Pancreas (tissue), 10 donors: ENCODE measurements at places on chromosomes 5 and 9.

GRCh38 chr5:40490464-40491111 lies 189.1 kb upstream of the PTGER4 start:
- DNase-seq = no peak

GRCh38 chr5:146799671-146800070 lies 78.9 kb downstream of the PPP2R2B start:
- no peak for DNase-seq

DNA sequence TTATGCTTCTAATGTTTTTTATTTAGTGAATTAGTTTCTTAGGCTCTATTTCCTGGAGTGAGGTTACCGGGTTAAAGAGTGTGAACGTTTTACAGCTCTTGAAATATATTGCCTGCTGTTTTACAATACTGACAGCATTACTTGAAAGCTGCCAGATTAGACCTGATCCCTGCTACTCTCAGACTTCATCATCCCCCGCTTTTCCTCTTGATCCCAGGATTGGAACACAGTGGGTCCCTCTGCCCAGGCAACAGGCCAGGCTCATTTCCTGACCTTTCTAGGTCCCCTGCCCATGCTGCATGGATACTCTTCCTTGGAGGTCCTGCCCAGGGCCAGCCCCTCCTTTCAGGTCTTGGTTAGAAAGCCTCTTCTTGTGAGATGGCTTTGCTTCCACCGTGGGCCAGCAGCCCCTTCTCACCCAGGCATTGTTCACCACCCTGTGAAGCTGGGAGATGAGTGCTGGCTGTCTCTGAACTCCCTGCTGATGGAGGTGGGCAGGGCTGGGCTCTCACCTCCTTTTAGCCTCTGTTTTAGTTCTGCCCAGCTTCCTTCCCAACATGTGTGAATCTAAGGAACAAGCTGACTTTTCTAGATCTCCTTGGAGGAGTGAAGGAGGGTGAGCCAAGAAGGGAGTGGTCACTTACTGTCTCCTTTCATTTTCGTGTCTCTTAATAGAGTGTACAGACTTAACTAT lies 15.5 kb upstream of the FAM120AOS start:
- no peak for DNase-seq

DNA sequence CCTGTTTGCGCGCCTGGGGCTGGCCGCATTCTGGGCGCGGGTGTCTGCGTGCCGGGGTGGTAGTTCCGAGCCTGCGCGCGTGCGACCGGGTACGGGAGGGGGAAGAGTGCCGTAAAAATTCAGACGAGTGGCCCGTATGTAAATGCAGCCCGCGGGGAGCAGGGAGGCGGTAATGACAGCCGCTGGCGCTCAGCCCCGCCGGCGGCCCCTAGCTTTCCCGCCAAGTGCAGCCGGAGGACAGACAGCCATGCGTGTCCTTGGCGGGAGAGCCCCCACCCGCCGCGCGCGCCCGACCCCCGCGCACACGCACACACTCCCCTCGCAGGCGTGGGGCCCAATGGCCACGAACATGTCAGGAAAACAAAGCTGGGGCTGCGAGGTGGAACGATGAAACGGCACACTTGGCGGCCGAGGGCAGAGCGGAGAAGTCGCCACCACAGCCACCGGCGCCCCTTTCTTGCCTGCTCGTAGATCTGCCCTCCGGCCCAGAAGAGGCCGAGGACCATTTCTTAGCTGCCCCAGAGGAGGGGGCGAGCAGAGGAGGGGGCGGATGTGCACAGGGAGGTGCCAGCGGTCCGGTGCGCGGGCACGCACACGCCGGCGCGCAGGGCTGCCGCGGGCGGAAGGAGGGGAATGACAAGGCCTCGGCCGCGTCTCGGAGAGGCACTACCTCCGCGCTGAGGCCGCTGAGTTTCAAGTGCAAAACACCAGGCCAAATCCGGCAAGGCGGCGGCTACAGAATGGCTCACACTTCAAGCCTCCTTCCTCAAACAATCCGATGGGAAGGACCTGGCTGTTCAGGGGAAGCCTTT lies 208.4 kb downstream of the MEF2C start:
- no peak for DNase-seq

DNA sequence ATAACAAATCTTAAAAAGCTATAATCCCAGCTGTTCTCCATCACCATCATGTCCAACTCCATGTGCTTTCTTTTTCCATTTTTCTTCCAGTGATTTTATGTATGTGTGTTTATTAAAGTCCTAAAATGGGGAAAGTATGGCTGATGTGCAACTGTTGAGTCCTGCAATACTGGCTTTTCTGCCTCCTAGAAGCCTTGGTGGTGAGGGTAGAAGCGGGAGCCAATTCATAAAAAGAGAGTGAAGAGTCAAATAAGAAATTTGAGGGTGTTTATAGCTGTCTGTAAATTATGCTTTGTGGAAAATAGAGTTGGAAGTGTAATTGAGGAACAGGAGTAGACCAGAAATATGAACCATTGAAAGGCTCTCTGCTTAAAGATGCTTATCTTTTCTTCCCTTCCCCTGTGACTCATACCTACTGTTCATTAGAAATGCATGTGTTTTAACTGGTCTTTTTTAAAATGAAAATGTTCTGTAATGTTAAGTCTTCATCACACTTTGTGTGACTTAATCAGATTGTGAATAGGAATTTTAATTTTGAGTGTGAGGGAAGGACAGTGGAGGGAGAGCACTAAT lies 80.1 kb downstream of the ZCCHC7 start:
- no peak for DNase-seq

GRCh38 chr5:98510143-98510985 lies 263.1 kb upstream of the RGMB start:
- peak; percentile 18 for DNase-seq

GRCh38 chr9:123093141-123093540 lies 59.7 kb downstream of the GPR21 start:
- no peak for DNase-seq

DNA sequence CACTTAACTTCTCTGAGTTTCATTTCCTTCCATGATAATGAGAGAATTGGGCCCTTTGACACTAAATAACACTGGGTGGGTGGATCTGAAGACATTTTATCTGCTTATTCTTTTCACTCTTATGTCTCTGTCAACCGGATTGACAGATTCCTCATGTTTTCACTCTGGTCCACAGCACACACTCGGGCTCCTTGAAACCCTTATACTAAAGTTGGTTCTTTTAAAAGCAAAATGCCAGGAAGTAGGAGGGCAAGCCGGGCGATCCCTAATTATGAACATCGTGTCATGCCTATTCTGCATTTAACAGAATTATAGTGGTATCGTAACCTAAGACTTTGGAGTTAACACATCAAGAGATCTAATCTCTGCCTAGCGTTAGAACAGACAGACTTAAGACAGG lies 28.2 kb upstream of the CREBRF start:
- DNase-seq = no peak

DNA sequence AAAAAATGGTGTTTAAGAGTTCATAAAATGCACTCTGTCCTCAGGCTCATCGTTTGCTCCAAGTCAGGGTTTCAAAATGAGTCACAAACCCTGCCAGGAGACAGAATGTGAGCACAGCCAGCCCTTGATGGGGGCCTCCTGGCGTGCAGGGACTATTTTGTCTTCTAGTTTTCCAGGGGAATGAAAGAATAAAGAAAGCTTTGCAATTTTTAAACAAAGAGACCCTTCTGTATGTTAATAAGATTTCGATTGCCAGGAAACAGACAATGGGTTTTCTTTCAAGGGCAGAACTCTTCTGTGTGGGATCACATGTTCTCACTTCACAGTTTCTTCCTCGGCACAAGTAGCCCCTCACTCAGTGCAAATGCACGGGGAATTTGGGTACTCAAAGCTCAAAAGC lies 121.4 kb upstream of the C6 start:
- DNase-seq = no peak

- no peak for DNase-seq
These were observed 10.7 kb downstream of the PBX3 start for GRCh38 chr9:125757834-125758233.

GRCh38 chr5:174555726-174556125 lies 168.7 kb upstream of the MSX2 start:
- no peak for DNase-seq

GRCh38 chr5:138033386-138033808 lies 518 bp upstream of the FAM13B start:
- no peak for DNase-seq

GRCh38 chr5:173714551-173715428 lies 98.3 kb upstream of the BOD1 start:
- no peak for DNase-seq

DNA sequence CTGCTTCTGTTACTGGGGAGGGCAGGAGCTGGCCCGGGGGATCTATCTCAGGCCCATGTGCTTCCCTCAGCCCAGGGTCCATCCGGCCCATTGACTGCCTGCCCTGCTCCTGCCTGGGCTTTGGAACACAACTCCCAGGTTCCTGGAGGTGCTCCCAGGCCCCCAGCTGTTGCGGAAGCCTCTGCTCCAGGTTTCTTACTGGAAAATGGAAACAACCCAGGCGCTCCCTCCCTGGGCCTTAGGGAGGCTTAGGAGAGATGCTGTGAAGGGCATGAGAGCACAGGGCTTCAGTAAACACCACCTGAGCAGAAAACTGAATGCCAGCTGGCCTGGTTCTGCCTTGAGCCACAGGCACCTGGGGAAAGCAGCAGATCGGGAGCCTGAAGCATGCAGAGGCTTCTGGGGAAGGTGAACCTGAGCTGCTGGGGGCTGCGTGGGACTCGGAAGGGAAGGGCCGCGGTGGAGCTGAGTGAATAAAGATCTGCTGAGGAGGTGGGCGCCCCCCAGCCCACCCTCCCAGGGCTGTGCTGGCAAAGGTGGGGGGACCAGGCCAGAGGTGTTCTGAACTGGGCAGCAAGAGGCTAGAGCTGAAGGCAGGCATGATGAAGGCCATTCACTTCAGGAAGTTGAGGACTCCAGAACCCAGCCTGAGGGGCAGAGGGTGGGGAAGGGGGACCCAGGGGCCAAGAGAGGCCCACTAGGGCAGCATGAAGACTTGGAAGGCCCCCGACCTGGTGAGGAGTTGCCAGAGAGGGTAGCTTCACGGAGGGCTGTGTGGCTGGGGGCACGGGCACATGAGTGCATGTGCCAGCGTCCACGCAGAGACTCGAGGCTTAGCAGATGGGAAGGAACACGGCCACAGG lies 64.8 kb downstream of the SHB start:
- no peak for DNase-seq

GRCh38 chr5:141654298-141654697 lies 3.1 kb upstream of the FCHSD1 start:
- no peak for DNase-seq

GRCh38 chr5:143222287-143223231 lies 180.9 kb downstream of the NR3C1 start:
- no peak for DNase-seq

- DNase-seq = no peak
These were observed 269.9 kb downstream of the FANCC start for GRCh38 chr9:95047452-95048224.

- DNase-seq = no peak
These were observed 243.8 kb downstream of the BNC2 start for GRCh38 chr9:16626577-16627130.

GRCh38 chr5:113299591-113299990 lies 135.2 kb downstream of the TSSK1B start:
- no peak for DNase-seq

- peak; percentile 34 for DNase-seq
These were observed 53.5 kb upstream of the GRIN3A start for GRCh38 chr9:101791938-101792337.
